ENCODE measurements at places on chromosomes 6 and 20. TPM values are rescaled to one million over a fixed set of nuclear protein-coding genes. Genes with fewer than 3 reads are reported as not detected.

- no peak for DNase-seq
Measured at GRCh38 chr6:96066376-96066775, 50.6 kb downstream of the FUT9 start.

DNA sequence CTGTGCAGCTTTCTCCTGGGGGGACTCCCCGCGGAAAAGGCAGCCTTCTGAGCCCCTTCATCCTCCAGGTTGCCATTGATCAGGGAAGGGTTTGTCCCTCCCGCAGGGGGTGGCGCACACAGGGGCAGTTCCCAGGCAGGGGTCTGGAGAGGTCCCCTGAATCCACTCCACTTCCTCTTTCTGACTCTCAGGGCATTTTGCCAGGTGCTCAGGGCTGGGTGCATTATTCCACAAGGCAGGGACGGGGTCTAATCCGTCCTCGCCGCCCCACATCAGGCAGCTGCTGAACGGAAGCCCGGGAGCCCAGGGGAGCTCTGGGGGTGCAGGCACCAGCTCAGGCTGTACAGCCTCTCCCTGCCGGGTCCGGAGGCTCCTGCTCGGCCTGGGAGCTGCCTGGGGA, 180.9 kb downstream of the TTLL2 start:
- DNase-seq = no peak

The NKAIN2 gene
- not detected for total RNA-seq

The KIF25 gene
- not detected for total RNA-seq

The OPRL1 gene
- 0.59 TPM for total RNA-seq
